Right ventricle myocardium inferior (tissue), 1 donor: ENCODE measurements at places on chromosomes 4 and X.

DNA sequence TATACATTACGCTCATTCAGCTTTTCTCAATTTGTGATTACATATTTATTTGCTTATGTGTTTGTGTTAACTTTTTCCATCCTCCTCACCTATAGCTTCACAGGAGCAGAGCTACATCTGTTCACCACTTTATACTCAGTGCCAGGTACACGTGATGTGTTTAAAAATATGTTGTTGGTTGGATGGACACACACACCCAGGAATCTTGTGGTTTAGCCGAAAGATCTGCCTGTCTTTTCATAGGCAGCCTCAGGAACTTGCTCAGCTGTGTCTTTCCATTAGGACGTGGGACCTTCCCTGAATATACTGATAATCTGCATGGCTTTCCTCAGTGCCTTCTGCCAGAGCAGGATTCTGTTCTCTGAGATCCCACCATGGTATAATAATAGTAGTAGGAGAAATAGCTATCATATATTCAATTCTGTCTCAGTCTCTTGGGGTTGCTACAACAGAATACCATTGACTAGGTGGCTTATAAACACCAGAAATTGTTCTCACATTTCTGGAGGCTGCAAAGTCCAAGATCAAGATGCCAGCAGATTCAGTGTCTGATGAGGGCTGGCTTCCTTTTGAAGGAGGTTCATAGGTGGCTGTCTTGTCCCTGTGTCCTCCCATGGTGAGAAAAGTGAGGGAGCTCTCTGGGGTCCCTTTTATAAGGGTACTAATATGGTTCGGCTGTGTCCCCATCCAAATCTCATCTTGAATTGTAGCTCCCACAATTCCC is 50.0 kb upstream of the SOD3 start:
- DNase-seq: no peak

DNA sequence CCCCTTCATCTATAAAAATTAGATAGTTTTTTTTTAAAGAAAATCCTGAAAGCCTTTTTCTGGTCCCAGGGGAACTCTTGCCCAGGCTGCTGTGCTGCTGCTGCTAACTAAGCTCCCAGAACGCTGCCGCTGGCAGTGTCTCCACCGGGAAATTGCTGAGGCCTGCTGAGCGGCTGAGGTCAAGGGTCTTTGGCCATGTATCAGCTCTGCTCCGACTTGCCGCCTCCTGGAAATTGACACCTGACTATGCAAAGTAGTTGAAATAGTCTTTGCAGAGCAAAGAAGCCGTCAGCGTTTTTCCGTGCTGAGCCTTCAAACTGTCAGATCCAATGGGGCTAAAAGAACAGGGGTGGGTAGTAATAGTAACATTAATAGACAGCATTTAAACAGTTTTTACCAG is 839 bp downstream of the QDPR start:
- DNase-seq: no peak

DNA sequence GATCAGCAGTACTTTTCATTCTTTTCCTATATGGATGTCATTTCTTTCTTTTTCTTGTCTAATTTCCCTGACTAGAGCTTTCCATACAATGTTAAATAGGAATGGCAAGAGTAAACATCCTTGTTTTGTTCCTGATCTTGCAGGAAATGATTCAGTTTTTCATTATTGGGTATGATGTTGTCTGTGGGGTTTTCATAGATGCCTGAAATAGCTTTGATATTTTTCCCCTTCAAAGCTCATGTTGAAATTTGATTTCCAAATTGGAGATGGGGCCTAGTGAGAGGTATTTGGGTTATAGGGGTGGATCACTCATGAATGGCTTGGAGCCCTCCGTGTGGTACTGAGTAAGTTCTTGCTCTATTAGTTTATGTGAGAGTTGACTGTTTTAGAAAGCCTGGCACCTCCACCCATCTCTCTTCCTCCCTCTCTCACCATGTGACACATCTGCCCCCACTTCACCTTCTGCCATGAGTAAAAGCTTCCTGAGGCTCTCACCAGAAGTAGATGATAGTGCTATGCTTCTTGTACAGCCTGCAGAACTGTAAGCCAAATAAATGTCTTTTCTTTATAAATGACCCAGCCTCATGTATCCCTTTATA is 22.3 kb upstream of the VSIG1 start:
- no peak for DNase-seq

- no peak for DNase-seq
Measured at GRCh38 chr4:119211867-119212233, 663 bp upstream of the USP53 start.

DNA sequence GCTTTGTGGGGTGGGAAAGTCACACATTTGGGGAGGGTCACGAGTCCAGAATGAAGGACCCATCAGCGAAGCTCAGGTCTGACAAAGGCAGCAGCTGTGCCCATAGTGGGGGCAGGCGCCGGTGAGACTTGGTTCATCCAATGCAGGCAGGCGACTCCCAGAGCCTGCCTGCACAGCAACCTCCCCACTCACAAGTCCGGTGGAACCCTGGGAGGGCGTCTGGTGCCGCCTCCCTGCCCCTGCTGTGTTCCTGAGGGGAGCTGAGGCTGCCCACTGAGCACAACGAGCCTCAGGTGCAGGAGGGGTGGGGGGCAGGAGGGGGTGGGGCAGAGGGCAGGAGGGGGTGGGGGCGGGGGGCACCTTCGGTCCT is 13.7 kb downstream of the LRPAP1 start:
- DNase-seq: no peak

DNA sequence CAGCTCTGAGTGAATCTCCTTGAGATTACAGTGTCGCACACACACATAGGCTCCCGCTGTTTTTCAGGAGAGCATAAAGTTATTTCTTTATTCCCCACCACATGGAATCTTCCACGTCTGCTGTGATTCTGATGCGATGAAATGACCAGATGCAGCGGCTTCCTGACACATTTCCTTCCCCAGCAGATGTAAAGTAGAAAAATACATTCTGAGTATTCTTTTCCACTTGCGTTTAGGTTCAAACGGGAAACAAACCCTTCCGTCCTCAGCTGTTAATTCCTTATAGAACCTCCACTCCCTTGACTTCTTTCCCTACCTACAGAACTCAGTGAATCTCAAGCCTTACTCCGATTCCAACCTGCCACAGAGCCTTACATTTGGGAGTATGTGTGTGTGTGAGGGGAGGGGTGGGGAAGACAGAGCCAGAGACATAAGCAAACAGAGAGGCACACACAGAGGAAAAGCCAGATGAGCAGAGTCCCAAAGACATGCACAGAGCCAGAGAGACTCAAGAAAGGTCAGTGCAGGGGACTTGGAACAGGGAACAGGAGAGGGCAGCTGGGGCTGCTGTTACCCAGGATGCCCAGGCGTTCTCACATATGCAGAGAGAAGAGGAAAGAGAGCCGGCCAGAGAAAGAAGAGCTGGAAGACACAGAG is 47.3 kb downstream of the SETD7 start:
- DNase-seq: no peak

DNA sequence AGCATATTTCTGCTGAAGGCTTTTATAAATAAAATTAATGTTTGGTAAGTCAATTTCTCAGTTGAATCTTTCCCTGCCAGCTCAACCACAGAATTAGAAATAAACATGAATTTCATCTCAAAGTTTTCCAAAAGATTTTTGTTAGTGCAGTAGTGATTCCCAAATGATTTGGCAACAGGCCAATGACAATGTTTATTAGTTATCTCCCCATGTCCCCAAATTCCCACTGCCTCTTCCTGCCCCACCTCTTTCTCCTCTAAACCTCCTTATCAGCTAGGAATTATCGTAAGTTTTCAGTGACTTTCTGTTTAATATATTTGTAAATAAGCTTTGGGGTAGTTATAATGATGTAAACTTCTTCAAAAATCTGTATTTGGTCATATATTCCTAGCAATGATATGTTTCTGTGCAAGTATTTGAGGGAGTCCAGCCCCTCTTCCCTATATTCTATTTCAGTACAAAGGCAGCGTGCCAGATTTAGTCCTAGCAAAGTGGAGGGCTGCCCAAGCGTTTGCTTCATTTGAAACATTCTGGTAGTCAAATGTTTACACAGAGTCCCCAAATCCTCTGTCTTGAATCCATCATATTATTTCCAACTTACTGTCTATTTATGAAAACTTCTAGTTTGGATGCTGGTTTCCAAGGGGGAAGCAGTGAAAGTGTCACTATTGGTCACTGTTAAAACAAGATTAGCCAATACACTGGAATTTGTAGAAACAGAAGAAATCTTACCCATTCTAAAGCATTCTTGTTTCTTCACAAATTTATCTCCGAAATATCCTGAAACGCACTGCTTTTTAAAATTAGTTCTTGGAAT is 33.7 kb upstream of the ANKRD50 start:
- no peak for DNase-seq

GRCh38 chr4:8380511-8381415 is 59.8 kb downstream of the ACOX3 start:
- no peak for DNase-seq

GRCh38 chrX:15310117-15310516 is 5.3 kb downstream of the ASB11 start:
- no peak for DNase-seq

GRCh38 chrX:110373310-110373709 is 14.7 kb downstream of the RTL9 start:
- DNase-seq: no peak

DNA sequence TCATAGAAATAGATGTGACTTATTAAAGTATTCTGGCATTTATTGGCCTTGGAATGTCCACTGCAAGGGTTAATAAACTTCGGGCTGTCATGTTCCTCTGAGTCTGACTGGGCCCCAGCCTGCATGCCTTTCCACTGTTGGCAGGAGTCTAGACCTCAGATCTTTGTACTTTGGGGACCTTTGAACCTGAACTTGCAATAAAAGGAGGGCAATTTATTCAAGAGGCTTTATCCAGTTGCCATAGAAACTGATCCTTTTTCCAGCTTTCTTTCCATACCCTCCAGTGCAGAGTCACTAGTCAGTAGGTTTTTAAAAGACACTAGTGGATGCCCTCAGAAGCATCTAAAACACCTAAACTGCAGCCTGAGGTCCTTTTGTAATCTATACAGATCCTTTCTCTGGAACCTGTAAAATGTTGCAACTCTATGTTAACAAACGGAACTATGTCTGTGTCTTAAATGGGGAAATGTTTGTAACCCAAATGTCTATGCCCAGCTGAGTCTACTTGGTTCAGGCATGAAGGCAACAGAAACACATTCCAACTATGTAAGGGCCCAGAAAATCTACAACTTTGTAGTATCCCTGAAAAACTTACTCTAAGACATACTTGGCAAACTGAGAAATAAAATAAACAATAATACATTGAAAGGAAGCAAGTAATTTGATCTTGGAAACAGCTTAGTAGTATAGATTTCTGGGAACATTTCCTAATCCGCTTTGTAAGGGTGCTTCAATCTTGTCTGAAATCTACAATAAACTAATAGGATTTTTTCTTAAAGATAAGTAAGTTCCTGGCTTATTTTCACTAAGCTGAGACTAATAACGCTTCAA is 41.5 kb downstream of the SOWAHB start:
- no peak for DNase-seq

DNA sequence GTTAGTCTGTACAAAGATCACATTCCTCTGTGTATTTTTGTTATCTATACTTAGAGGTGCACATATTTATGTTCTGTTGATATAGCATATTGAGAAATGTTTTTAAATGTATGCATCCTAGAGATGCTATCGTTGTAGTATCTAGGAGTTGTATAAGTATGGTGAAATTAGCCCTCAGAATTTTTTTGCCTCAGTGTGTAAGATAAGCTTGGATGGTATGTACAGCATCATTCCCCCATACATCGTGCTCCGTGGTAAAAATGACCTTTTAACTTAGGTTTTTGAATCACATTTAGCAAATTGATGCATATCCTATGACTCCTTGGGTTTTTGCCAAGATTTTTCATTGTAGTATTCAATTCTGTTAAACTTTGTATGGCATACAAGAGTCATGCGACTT is 113.5 kb downstream of the RPA4 start:
- DNase-seq: no peak

- no peak for DNase-seq
Measured at GRCh38 chr4:180557348-180557747, 1685.9 kb upstream of the TENM3 start.

DNA sequence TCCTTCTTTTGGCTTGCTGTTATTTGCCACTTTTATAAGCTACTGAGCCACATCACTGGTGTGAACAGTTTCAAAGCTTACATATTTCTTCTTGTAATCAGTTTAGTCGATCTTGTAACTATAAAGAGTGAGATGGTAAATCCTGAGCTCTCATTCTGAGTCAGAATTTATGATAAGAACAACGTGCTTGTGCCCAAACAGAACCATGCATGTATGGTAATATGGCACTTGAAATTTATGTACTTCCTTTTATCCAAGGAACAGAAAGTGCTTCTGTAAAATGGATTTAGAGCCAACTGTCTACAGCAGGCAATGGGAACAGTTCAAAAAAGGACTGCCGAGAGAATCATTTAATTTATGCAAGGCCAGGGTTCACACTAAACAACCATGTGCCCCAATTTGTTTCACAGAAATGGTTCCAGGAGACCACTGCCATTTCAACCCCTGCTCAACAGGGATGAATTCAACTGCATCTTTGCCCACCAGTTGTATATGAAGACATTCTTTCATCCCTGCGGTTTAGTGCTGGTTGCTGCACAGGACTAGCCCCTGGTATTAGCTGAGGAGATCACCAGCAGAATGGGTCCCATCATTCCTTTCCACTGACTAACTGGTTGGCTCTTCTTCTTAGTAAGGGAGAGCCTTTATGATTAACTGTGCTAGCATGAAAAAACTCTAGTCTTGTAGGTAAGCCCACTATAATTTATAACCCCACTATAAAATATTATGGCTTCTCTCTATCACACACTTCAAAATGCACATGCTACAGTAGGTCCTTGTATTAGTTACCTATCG is 162.9 kb upstream of the PGRMC2 start:
- no peak for DNase-seq

- DNase-seq: peak; percentile 77
Measured at GRCh38 chr4:185143601-185143969, 519 bp downstream of the SLC25A4 start.

DNA sequence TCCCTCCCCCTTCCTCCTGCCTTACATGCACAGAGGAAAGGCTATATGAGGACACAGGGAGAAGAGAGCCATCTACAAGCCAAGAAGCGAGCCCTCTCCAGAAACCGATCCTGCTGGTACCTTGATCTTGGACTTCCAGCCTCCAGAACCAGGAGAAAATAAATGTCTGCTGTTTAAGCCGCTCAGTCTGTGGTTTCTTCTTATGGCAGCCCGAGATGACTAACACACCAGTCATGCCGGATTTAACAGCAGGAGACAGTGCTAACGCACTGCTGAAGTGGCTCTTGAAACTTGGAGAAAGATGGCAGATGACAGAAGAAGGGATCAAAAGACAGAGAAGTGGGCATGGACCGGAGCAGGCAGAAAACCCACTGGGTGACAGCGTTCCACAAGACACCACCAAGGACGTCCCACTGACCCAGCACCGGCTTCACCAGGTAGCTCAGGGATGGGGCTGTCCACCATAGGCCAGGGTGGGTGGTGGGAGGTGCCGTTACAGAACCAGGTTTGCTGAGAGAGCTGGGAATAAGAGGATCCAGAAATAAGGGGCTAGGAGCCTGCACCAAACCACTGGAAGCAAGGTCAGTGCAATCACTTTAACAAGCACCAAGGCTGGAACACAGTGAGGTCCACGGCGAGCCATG is 6.2 kb upstream of the MAN2B2 start:
- DNase-seq: peak; percentile 7

DNA sequence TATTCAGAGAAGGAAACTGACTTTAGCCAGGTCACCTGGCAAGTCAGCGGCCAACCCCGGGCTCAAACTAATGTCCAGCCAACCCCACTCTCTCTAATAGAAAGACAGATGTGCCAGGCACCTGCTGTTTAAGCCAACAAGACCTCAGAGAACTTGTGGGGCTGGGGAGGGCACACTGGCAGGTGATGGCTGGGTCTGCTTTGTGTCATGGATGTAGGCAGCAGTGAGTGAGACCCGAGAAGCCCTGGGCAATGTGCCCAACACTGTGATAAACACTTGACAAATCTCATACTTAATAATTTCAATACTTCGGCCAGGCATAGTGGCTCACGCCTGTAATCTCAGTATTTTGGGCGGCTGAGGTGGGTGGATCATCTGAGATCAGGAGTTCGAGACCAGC is 9.0 kb upstream of the CD99L2 start:
- peak; percentile 73 for DNase-seq
